ENCODE measurements at places on chromosomes 2 and 18.

DNA sequence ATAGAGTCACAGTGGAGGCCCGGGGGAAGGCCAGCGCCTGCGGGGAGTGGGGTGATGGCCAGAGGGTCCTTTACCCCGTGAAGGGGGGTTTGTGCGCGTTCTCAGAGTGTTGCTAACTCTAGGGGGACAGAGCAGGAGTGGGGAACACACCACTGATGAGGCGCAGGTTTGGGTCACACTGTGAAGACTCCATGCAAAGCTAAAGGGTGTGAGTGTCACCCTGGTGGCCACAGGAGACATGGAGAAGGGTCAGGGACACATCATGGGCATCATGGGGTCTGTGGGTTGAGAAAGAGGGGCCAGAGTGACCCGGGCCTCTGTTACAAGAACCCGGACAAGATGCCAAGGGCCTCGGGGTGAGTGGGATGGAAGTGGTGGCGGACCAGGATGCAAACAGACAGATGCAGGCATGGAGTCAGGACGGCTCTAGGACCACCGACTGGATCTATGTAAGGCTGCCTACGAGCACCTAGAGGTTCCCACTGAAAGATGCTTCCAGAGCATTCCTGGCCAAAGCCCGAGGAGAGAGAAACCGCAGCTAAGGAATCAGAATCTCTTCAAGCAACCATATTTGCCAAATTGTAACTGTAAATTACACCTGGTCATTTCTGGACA is 84.3 kb downstream of the PXDN start:
- DNase-seq: no peak

DNA sequence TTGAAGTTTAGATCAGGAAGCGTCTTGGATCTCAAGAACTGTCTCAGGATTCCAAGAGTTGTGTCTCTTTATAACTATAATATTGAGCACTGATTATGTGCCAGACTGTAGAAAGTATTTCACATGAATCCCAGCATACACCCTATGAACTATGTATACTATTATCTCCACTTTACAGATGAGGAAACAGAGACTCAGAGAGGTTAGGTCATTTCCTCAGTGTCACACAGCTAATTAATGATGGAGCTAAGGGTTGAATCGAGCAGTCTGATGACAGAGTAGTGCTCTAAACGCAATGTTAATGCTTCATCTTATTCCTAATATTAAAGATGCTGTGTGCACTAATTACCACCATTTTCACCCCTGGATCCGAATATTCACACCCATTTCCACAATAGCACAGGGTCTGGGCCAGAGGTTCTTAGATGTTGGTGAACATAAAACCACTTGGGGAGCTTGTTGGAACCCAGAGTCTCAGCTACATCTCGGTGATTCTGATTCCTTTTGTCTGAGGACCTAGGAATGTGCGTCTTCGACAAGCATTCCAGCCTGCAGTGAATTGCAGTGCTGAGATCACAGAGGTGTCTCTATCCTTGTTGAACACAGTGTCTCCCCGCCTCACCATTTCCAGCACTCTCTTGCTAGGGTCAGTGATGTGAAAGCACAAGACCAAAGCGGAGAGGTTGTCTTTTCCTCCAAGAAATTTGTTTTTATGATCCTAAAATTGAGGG is 213.8 kb downstream of the SP3 start:
- no peak for DNase-seq

DNA sequence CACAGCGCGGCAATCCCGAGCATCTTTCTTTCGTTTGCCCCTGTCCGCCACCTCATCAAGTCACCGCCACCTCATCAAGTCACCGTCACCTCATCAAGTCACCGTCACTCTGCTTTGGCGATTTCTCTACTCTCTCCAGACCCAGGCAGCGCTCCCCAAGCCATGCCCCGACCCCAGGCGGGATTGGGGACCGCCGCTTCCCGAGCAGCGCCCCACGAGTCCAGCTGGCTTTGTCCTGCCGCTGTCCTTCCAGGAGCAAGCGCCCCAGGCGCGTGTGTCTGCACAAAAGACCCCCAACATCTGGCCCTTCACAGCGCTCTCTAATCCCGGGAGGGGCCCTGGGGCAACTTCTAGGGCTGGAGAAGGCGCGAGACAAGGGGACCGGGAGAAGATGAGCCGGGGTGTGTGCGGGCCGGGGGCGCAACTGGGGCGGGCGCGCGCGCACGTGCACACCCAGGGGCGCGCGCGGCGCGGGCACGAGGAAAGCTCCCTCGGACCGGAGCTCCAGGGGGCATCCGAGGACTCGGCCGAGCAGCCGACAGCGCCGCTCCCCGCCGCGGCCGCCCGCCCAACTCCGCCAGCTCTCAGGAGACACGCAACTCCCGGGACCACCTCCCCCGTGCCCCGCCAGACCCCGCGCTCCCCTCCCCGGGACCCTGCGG is 633 bp upstream of the RNF152 start:
- no peak for DNase-seq

DNA sequence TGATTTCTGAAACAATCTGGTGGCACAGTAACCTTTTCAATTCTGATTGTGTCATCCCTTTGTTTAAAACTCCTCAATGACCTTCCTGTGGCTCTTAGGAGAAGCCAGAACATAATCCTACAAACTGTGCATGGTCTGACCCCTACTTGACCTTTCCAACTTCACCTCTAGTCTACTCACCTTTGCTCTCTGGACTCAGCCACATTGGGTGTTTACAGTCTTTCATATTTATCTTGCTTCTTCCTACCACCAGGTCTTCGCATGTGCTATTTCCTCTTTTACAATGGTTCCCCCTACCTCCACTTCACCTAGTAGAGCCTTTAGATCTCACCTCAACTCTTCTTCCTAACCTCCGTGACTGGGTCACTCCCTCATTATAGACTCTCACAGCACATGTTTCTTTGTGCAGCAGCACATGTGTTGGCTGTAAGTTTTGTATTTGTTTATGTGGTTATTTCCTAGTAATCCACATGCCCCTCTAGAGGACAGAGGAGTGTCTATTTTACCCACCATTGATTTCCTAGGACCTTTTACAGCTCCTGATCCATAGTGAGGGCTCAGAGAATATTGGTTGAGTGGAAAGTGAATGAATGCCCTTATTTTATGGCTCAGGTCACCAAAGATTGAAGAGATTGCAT is 320.8 kb upstream of the MEIS1 start:
- DNase-seq: no peak

DNA sequence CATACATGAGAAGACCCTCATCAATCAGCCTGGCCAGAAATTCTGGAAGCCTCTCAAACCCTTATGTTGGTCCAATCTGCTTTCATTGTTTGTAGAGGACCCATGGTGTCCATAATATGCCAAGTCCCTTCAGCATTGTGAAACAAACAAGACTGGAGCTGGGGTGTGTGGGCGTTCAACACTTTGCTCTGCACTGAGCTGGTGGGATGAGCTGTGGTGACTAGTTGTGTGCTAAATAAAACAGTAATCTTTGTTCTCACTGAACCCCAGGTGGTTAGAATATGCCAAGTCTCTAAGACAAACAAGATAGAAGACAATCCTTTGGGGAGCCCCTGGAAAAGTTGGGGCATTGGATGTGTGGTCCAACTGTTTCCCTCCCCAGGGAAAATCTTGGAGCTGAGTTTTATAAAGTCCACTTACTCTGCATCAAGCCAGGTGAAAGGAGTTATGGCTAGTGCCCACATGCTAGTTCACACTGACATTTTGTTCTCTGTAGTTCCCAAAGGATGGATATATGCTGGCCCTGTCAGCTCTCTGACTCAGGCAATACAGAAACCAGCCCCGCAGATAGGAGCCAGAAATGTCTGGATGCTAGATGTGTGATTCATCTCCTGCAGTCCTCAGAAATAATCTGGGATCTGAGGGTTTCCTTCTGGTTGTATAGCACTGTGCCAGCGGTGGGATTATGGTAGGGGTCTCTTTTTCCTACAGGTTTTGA is 260.2 kb downstream of the TMX3 start:
- DNase-seq: no peak

GRCh38 chr2:11805920-11806319 is 59.5 kb downstream of the LPIN1 start:
- no peak for DNase-seq

GRCh38 chr18:79452190-79452990 is 56.7 kb downstream of the NFATC1 start:
- no peak for DNase-seq

GRCh38 chr2:144437636-144438035 is 82.3 kb downstream of the ZEB2 start:
- DNase-seq: no peak

GRCh38 chr2:20925265-20925889 is 102.5 kb upstream of the LDAH start:
- DNase-seq: no peak

DNA sequence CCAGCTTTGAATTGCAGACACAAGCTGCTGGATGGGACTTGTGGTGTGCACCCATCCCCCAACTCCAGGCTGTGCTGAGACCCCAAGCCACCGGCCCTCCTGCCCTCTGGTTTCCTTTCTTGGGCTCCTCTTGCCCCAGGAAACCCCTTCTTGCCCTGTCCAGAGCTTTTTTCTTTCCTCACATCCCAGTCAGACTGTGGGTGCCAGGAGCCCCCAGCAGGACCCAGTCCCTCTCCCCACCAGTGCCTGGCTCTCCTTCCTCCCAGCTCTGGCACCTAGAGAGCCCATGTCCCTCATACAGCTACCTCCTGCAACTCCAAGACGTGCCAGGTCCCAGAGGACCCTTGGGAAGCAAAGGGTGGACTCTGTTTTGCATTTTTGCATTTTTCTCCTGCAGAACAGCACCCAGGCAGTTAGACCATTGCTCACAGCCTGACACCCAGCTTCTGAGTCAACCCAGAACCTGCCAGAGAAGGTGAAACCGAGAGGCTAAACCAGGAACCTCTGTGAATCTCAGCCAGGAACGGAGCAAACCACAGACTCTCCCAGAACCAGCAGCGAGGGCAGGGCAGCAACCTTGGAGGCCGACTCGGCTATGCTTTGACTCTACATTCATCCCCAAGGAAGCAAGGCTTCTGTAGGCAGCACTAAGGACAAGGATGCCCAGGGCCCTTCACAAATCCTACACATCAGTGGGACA is 221.1 kb downstream of the ANAPC1 start:
- DNase-seq: no peak

DNA sequence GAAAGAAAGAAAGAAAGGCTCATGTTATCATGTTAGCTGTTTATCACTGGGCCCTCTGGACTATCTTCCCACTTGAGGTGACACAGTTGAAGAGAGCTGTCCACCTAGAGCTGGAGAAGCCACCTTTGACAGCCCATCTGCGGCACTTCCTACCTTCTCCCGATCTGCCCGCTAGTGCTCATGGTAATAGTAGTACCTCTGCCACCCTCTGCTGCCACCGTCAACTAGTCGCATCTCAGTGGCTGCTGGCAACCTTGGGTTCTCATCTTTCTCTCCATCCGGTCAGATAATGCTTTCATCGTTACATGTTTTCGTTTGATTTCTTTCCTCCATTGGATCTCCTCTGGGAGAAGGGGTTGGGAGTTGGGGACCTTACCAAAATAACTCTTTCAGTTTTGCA is 63.2 kb upstream of the COPS8 start:
- no peak for DNase-seq

DNA sequence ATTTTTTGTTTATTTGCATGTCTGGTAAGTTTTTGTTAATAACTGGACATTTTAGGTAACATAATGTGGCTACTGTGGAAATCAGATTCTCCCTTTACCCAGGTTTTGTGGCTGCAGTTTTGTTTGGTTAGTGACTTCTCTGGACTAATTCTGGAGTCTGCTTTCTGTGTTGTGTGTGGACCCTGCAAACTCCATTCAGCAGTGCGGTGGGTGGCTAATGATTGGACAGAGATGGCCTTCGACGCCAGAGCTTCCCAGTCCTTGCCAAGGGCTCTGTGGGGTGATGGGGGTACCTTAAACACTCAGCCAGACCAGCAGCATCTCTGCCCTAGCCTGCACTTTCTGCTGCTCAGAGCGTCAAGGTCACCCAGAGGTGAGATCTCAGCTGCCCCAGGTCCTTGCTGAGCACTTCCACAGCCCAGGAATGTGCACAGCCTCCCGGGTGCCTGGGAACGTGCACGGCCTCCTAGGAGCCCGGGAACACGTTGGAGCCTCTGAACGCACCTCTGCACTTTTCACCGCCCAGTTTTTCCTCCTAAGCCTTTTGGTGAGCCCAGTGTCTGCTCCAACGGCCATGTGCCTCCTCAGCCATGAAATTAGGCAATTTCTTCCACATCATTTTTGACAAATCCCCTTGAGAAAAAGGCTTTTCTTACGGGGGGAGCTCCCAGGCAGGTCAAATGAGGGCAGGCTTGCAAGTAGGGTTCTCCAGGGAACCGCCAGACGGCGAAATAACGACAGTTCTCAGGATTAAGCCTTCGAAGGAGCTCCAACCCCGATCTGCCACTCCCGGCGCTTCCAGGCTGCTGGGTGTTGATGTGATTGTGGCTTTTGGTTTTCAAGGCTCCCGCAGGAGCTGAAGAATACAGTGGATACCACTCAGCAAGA is 35.2 kb upstream of the KLF11 start:
- DNase-seq: no peak

GRCh38 chr2:205705511-205706349 is 23.4 kb downstream of the NRP2 start:
- no peak for DNase-seq

DNA sequence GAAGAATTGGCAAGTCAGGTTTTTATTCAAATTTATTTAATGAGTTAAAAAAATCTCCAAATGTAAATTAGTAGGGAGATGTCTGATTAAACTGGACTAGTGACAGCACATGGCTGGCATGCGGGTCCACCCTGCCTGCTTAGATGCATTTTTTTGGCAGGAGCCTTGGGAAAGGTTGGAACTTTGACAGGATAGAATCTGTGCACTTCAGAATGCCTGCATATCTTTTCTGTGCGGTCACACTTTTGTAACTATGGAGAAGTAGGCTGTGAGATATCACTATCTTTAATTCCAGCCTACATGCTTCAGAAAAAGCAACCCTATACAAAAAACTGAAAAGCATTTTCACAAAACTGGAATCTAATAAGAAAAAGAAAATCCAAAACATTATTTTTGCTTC is 317.8 kb downstream of the MBD2 start:
- no peak for DNase-seq

- no peak for DNase-seq
Observed at GRCh38 chr2:159713631-159714246, 1.4 kb downstream of the MARCHF7 start.

- DNase-seq: no peak
Observed at GRCh38 chr2:27638037-27638637, 9.3 kb downstream of the GPN1 start.

GRCh38 chr2:199989822-199990221 is 34.4 kb downstream of the MAIP1 start:
- DNase-seq: no peak
